ENCODE measurements at places on chromosomes 5 and 9. TPM values are rescaled to one million over a fixed set of nuclear protein-coding genes. Genes with fewer than 3 reads are reported as not detected.

Gene PAX5
- polyA plus RNA-seq, result 18.7 TPM

Gene FOXD4L3
- not detected for polyA plus RNA-seq

Gene CATSPER3
- polyA plus RNA-seq, result 0.41 TPM

Gene GABRA1
- 9.2 TPM for polyA plus RNA-seq

Gene ERAP2
- polyA plus RNA-seq, result 5.7 TPM

Gene SPAG8
- 3.3 TPM for polyA plus RNA-seq

Gene ARHGEF28
- polyA plus RNA-seq, result 5.4 TPM

Gene PTGES
- polyA plus RNA-seq, result 1.8 TPM

Gene ADAMTS2
- 2.2 TPM for polyA plus RNA-seq

Gene GALNT12
- 1.9 TPM for polyA plus RNA-seq

Gene PCDHB8
- 5.9 TPM for polyA plus RNA-seq

Gene PCDHA12
- polyA plus RNA-seq, result 0.66 TPM

Gene ADGRD2
- polyA plus RNA-seq, result 5.0 TPM

GRCh38 chr9:133737071-133737773 is 930 bp downstream of the SARDH start:
- DNase-seq, result peak; percentile 43

DNA sequence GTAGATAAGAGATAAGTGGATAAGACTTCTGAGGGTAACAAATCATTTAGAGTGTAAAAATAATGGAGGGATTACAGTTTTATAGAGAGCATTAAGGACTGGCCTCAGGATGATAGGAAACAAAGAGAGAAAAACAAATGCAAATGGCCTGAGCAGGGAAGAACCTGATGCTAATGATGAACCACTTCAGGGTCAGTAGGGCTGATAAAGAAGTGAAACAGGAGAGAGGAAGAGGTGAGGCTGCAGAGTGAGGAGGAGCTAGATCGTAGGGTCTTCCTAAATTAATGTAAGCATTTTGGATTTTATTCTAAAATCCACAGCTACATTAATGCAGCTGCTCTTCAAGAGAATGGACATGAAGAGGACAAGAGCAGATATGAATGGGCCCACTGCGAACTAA is 698.0 kb upstream of the MEF2C start:
- DNase-seq, result no peak

- DNase-seq, result no peak
Measured at GRCh38 chr9:137685741-137686420, 67.1 kb downstream of the EHMT1 start.

- no peak for DNase-seq
Measured at GRCh38 chr9:134937164-134937555, 19.4 kb upstream of the FCN1 start.

GRCh38 chr5:3606121-3606831 is 10.6 kb downstream of the IRX1 start:
- DNase-seq, result no peak

DNA sequence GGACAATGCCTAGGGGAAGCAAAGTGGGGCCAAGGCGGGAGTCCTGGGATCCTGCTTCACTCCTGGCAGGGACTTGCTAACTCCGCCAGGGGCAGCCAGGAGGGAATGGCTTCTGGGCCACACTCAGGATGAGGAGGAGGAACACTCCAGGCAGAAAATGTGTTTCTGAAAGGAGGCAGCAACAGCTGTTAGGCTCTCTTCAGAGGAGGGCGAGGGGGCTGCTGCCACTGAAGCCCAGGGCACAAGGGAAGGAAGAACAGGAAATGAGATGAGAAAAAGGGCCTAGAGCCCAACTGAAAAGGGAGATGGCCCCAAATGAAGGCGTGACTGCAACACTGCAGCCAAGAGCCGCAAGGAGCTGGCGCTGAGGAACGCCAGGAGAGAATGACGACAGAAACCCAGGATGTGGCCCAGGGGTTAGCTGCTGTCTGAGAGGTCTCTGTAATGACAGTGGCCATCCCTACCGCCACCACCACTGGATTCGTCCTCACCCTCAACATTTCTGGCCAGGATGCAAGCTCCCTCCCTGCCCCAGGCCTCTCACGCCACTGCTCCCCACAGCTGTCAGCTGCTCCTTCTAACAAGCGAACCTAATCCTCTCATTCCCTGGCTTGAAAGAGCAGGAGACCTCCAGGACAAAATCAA is 15.8 kb downstream of the PSMB7 start:
- DNase-seq, result peak; percentile 66

DNA sequence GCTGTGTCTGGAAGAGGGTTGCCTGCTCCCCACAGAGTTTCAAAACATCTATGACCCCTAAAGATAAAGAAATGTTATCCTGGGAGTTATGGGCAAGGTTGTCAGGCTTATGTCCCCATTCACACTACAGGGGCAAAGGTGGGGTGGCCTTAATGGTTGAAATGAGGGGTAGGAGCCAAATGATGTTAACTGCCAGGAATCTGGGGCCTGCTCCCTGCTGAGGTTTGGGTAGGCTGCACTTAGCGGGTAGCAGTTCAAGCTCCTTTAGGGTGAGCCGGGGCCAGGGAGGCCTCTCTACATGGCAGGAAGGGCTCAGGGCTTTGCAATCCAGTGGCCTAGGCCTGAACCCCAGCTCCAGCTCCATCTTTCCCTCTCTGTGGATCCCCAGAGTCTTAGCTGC is 3.0 kb downstream of the FGF18 start:
- DNase-seq, result no peak

DNA sequence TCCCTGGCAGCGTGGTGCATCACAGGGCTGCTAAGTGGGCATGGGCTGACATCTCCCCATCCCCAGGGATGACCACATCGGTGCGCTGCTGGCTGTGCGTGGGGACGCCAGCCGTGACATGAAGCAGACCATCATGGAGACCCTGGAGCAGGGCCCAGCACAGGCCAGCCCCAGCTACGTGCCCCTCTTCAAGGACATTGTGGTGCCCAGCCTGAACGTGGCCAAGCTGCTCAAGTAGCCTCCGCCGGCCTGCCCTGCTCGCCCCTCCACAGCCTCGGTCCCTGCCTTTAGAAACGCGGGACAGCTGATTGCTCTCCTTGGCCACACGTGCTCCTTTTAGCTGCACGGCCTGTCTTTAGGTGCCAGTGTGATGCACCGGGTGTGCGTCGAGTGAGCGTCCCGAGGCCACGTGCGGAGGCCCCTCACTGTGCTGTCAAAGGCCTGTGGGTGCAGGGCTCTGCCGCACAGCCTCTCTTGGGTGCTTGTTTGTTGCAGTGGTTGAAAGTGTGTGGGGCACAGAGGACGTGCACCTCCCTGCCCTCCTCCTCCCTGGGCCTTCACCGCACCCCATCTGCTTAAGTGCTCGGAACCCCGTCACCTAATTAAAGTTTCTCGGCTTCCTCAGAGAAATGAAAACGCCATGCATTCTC is 23.8 kb downstream of the EXOC3 start:
- no peak for DNase-seq

DNA sequence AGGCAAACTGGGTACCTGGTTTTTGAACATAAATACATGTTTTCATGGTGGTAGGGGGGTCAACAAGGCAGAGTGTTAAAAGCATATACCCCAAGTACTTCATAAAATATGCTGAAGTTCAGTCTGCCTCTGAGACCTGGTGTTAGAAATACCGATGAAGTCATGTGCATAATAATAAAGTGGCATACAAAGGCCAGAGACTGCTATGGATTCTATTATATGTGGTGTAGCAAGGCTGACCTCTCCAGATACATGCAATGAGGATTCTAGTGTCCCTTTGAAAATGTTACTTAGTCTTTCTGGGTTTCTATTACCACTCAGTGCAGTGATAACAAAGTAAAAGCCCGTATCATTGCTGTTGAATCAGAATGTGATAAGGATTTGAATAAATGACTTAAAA is 487.5 kb upstream of the ZNF608 start:
- no peak for DNase-seq

GRCh38 chr5:15080219-15080618 is 208.6 kb upstream of the ANKH start:
- no peak for DNase-seq

GRCh38 chr5:14497311-14497710 is 84.3 kb upstream of the OTULINL start:
- DNase-seq, result no peak

- peak; percentile 99 for DNase-seq
Measured at GRCh38 chr9:136483589-136484152, 831 bp upstream of the SEC16A start.

- no peak for DNase-seq
Measured at GRCh38 chr9:114957558-114957957, 27.2 kb upstream of the TNFSF8 start.

DNA sequence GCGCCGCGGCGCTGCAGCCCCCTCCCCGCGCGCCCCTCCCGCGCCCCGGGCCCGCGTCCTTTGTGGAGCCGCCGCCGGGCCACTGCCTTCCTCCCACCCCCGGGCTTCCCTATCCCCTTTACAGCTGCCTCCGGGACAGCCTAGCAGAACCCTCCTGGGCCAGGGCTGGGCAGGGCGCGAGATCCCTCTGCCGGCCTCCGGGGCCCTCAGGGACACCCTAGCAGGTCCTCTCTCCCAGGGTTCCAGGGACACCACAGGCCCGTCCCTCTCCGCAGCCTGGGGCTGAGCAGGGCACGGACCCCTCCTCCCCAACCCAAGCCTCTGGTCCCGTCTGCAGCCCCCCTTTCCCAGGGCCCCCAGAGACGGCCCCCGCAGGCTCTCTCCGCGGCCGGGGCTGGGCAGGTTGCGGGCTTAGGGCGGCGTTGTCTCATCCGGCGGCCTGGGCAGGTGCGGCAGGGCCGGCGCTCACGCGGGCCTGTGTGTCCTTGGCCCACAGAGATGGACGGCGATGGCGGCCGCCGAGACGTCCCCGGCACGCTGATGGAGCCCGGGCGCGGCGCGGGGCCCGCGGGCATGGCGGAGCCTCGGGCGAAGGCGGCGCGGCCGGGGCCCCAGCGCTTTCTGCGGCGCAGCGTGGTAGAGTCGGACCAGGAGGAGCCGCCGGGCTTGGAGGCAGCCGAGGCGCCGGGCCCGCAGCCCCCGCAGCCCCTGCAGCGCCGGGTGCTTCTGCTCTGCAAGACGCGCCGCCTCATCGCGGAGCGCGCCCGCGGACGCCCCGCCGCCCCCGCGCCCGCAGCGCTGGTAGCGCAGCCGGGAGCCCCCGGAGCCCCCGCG is 710 bp downstream of the WNK2 start:
- peak; percentile 73 for DNase-seq

DNA sequence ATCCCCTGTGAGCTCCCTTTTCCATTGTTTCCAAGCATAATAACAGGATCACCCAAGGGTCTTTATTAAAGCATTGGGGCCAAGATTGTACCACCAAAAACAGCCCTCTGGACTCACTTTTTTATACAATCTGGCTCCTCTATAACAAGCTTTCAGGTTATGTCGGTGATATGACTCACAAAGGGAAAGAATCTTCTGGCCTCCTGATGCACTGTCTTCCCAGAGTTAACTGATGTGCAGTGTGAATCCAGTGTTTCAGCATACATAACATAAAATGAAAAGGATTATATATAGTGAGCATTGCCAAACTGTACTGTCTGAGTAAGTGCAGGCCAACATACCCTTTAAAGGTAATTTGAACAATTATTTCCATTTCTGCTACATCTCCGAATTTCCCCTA is 33.9 kb upstream of the MAN2A1 start:
- no peak for DNase-seq

DNA sequence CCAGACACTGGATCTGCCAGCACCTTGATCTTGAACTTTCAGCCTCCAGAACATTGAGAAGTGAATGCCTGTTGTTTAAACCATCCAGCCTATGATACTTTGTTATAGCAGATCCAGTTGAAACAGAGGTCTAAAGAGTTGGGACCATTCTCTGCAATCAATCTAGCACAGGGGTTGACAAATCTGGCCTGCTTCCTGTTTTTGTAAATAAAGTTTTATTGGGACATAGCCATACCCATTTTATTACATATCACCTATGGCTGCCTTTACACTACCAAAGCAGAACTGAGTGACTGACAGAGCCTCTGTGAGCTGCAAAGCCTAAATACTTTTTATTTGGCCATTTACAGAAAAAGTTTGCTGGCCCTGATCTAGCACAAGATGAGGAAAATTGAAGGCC is 62.0 kb downstream of the BARX1 start:
- no peak for DNase-seq

GRCh38 chr9:21741151-21741550 is 61.3 kb upstream of the MTAP start:
- DNase-seq, result no peak

DNA sequence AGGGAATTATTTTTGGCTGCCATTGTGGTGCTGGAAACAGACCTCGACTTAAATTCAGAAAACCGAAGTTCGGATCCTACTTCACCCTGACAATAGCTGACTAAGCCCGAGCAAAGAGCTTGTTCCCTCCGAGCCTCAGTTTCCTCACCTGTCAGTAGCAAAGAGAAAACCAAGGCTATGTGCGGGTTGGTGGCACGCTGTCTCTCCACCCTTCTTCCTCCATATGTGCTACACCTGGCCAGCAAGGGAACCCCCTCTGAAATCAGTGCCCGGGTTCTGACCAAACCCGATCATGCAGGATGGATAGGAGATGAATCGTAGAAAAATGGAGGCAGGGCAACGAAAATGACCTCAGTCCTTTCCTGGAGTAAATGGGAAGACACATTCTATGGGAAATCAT is 16.7 kb upstream of the MSX2 start:
- DNase-seq, result no peak

- DNase-seq, result no peak
Measured at GRCh38 chr9:123825342-123826060, 104.4 kb downstream of the DENND1A start.

GRCh38 chr5:126234563-126235195 is 188.5 kb upstream of the GRAMD2B start:
- no peak for DNase-seq

Data from brain (organoid and tissue), 16 donors.